ENCODE measurements at places on chromosomes 6 and 20.

- DNase-seq = peak; percentile 25
Observed at GRCh38 chr6:159416891-159417560, 247.8 kb downstream of the FNDC1 start.

DNA sequence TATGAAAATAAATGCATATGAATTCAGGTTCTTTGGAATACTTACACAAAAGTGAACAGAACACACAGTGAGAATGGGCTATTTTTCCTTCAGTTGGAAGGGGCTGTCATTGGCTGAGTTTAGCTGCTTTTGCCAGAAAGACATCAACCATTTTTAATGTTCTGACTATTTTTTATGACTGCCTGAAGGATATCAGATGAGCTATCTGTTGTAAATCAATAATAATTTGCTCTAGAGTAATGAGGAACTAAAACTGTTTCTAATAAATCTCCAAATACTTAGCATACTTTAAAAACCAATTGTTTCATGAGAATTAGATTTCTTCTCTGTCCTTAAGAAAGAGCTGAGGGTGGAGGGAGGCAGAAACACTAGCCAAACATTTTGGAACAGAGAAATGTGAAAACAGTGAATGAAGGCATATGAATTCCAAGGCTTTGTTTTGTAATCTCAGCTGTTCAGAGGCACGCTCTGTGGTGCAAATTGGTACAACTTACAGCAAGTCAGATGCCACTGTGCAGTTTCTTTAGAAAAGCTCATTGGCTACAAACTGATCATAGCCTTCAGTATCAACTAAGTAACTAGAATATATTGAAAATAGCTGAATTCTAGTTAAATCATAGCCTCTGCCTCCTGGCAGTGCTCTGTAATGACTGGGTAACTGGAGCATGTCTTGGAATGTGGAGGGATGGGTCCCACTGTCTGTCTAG is 228.9 kb upstream of the JAG1 start:
- DNase-seq = peak; percentile 48

DNA sequence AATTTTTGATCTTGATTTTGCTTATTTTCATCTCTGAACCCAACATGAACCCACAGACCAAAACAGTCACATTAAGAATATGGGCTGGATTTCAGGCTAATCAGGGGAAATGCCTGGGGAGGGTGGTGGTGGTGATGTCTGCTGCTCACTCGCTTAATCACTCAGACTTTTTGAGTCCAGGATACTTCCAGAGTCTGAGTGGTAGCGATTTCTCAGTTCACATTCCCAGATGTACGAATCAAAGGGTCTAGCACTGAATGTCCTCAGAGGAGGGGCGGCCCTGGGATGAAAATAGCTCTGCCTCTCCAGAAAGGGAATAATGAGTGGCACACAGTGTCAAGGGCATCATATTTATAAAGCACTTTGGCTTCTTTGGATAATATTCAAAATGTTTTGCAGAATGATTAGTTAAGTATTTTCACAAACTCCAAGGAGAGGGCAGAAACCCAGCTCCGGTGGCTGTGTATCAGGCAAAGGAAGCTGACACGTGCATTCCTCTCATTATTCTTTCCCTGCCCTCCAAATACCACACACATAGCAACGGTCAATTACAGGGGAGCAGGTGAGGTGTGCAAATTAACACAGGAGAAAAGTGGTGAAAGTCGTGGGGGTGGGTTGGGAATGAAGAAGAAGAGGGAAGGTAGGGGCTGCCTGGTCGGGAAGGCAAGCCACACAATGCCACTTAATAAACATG is 345.2 kb upstream of the RSPO3 start:
- DNase-seq = peak; percentile 37

DNA sequence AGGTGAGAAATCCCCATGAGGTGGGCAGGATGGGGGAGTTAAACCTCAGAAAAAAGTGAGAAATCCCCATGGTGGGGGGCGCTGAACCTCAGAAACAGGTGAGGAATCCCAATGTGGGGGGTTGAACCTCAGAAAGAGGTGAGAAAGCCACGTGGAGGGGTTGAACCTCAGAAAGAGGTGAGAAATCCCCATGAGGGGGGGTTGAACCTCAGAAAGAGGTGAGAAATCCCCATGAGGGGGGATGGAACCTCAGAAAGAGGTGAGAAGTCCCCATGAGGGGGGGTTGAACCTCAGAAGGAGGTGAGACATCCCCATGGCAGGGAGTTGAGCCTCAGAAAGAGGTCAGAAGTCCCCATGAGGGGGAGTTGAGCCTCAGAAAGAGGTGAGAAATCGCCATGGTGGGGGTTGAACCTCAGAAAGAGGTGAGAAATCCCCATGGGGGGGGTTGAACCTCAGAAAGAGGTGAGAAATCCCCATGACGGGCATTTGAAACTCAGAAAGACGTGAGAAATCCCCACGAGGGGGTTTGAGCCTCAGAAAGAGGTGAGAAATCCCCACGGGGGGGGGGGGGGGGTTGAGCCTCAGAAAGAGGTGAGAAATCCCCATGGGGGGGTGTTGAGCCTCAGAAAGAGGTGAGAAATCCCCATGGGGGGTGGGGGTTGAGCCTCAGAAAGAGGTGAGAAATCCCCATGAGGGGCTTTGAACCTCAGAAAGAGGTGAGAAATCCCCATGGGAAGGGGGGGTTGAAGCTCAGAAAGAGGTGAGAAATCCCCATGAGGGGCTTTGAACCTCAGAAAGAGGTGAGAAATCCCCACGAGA is 14.3 kb upstream of the GOPC start:
- DNase-seq = no peak

DNA sequence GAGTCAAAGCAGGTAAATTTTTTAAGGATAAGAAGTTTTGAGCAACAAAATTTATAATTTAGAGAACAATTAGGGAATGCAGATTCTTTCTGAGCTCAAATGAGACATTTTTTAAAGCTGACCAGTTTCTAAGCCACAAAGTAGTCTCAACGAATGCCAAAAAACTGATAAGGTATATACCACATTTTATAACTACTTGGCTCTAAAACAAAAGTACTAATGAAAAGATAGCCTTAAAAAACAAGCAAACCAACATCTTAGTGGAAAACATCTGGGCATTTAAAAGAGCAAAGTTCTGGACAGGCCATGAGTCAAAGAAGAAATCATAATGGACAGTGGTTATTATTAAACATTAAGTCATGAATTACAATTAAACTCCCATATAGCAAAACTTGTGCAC is 23.2 kb upstream of the RNF146 start:
- DNase-seq = no peak

DNA sequence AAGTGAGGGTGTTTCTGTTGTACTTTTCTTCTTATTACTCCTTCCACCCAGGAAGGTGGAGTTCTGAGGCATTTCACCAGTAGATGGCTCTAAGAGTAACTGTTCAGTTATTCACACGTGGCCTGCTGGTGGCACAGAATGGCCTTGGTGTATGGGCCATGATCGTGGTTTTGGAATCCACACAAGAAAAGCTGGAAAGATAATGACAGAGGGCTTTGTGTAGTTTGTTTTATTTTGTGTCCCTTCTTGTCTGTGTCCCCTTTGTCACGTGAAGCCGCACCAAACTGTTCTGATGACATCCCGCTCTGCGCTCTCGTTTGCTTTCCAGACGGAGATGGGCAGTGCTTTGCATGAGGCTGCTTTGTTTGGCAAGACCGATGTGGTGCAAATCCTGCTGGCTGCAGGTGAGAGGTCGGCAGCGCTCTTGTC is 93.4 kb downstream of the ANKS1A start:
- peak; percentile 44 for DNase-seq

DNA sequence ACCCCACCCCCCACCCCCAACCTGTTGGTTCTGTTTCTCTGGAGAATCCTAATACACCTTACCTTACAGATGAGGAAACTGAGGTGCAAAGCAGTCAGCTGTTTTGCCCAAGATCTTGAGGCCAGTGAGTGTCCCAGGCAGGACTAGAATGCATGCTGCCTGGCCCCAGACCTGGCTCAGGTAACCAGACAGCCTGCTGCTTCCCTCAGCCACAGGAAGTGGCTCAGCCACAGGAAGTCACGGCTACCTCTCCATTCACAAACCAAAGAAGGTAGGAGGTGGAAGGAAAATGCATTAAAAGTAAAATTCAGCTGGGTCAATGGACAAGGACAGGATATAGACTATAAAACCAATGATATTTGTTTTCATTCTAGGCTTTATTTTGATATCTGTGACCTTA is 517.6 kb downstream of the CD83 start:
- DNase-seq = no peak

GRCh38 chr6:121055572-121056163 is 278.6 kb downstream of the TBC1D32 start:
- peak; percentile 63 for DNase-seq

- no peak for DNase-seq
Observed at GRCh38 chr6:166494757-166495486, 91.6 kb downstream of the RAMACL start.

- DNase-seq = no peak
Observed at GRCh38 chr20:13783528-13783927, 1.2 kb downstream of the ESF1 start.

GRCh38 chr20:49825521-49826033 is 12.9 kb downstream of the SLC9A8 start:
- no peak for DNase-seq

DNA sequence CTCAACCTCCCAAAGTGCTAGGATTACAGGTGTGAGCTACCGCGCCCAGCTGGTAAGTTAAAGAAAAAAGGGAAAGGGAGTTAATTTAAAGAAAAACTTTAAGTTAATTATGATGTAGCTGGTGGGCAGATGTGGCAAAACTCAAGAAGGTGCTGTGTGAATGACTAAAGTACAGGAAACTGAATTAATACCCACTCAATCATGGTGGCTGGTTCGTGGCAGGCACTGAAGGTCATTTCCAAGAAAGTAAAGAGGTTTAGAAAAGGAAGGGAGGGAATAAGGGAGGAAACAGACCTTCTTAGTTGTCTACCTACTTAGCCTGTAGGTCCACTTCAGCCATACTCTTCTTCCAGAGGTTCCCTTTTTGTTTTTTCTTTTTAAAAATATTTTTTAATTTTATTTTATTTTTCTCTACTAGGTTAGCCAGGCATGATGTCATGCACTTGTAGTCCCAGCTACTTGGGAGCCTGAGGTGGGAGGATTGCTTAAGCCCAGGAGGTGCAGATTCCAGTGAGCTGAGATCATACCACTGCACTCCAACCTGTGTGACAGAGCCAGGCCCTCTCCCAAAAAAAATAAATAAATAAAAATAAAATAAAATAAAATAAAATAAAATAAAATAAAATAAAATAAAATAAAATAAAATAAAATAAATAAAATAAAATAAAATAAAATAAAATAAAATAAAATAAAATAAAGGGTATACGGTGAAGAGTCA is 11.9 kb upstream of the TGM3 start:
- no peak for DNase-seq

DNA sequence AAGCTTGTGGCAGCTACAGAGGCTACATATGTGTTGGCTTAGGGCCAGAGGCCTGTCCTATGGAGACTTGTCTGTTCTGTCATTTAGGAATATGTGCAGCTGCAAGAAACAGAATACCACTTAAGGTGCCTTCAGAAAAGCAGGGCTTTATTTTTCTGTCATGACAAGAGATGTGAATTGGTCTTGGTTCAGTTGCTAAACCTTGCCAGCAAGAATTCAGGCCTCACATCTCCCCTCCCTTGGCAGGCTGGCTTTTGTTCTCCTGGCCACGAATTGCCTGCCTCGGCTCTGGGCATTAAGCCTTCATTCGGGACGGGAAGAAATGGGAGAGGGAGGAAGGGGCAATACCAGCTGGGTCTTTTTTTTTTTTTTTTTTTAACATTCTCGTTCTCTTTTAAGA is 82.4 kb upstream of the TGM3 start:
- DNase-seq = no peak

DNA sequence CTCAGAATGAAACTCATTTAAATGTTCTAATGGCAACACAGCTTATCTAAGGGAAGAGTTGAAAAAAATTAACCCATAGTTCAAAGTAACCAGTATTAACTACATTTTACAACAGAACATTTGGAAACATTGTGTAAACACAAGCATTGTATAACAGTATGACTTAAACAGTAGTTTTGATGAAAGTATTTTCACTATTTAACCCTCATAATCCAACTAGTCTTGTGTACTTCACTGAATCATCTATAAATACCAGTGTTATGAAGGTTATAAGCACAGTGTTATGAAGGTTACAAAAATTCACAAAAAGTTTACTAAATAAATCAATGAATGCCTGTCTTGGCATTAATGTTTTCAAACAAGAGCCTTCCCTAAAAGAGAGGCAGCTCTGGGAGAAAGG is 66.5 kb downstream of the REV3L start:
- DNase-seq = no peak

DNA sequence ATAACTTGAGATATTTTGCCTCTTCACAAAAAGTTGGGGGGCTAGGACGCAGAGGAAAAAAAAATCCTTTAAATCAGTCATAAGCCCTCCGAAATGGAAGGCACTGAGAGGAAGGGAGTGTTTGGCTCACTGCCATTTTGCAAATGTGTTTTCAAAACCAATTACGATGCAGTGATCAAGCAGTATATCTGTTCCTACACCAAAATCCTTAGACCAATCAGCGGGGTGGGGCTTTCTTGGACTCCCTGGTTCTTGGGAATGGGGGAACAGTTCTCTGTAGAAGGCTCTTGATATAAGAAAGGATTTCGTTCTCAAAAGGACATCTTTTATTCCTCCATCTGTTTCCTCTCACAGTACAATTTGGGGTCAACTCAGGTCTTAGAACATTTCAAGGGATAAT is 478.6 kb upstream of the JARID2 start:
- DNase-seq = no peak

- DNase-seq = no peak
Observed at GRCh38 chr6:45949256-45949655, 66.4 kb downstream of the CLIC5 start.

DNA sequence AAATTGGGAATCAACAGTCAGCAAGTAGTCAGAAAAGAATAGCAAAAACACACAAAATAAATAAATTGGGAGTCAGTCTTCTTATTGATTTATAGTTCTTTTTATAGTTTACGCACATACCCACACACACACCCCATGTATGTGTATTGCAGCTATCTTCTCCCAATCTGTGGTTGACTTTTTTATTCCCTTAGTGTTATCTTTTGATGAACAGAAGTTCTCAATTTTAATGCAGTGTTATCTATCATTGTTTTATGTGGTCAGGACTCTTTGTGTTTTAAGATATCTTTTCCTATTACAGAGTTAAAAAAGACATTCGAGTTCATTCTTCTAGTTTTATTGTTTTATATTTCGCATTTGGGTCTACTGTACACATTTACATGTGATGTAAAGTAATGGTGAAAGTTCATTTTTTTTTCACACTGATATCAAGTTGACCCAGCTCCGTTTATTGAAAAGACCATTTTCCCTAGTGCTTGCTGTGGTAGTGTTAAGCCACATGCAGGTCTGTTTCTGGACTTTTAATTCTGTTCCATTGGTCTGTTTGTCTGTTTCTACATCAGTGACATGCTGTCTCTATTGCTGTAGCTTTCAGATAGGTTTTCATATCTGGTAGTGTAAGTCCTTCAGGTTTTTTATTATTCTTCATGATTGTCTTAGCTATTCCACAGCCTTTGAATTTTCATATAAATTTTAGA is 78.4 kb downstream of the ZFAND3 start:
- no peak for DNase-seq

- peak; percentile 43 for DNase-seq
Observed at GRCh38 chr20:1122388-1123315, 4.2 kb downstream of the PSMF1 start.

GRCh38 chr6:35208419-35208818 is 5.3 kb upstream of the SCUBE3 start:
- no peak for DNase-seq

DNA sequence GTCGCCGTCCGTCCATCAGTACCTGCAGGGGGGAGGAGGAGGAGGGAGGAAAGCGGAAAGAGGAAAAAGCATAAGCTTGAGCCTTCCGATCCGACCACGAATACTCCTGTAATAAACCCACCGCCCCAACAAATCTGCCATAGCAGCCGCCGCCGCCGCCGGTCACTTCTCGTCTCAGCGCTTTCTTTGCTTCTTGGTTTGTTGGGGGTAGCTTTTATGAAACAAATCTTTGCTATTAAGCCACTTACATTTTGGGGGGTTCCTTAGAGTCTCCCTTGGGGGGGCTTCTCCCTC is 277 bp downstream of the ADGRB3 start:
- no peak for DNase-seq
